Right ventricle myocardium inferior (tissue), 1 donor: ENCODE measurements at places on chromosomes 7 and 10. TPM values are rescaled to one million over a fixed set of nuclear protein-coding genes. Genes with fewer than 3 reads are reported as not detected.

VAX1 gene
- total RNA-seq: not detected

- DNase-seq: no peak
These were observed 52.5 kb downstream of the VWA2 start for GRCh38 chr10:114291516-114291915.

GRCh38 chr10:2576892-2577291, 490.5 kb upstream of the PFKP start:
- DNase-seq: no peak

DNA sequence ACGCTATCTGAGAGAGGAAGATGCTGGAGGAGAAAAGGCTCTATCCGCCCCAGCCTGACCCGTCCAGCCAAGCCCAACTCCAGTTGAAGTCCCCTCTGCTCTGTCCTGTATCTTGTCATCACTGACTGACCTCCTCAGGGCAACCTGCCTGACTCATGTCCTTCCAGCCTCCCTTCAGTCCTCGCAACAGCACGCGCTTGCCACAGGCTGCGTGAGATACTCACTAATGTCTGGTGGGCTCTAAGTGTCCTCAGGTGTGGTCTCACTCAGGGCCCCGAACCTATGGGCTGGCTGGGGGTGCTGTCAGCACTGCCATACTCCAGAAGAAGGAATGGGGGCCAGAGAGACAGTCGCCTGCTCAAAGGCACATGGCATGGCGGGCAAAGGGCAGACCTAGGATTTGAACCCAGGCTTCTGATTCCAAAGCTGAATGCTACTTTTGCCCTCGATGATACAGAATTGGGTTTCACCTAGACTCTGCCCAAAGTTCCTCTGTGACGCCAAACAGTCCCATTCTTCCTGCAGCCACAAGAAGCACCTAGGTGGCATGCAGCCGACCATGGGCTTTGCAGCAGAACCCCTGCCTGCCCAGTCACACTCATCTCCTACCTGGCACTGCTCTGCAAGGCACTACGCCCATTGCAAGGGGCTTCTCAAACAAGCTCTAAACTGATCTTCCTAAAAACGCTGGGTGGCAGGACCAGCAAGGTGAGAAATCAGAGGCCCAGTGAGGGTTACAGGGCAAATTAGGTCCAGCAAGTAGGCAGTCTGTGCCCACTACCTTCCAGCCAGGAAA, 8.5 kb downstream of the FAM53B start:
- no peak for DNase-seq

CYP51A1 gene
- total RNA-seq: 19.3 TPM

DPCD gene
- total RNA-seq: 21.5 TPM

- DNase-seq: no peak
These were observed 48.2 kb downstream of the GSDME start for GRCh38 chr7:24709051-24709450.

TMEM225B gene
- total RNA-seq: not detected

ADCY1 gene
- total RNA-seq: 5.9 TPM

SPDYE8 gene
- total RNA-seq: not detected

FEZF1 gene
- total RNA-seq: not detected

DNA sequence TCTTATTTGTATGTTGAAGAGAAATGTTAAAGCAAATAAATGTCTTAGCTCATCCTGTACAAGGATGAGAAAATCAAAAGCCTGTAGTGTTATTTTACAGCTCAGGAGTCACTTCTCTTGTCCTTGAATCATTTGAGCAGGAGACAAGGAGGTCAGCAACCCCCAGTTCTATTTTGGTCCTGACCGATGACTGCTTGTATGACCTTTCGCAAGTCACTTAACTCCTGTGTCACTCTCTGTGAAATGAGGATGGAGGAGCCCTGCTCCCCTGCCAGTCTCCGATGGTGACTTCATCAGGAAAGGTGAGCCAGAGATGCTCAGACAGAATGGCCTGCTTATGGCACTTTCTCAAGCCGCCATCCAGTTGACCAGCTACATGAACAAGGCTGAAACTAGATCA, 101.0 kb downstream of the CELF2 start:
- no peak for DNase-seq

NME8 gene
- not detected for total RNA-seq

DNA sequence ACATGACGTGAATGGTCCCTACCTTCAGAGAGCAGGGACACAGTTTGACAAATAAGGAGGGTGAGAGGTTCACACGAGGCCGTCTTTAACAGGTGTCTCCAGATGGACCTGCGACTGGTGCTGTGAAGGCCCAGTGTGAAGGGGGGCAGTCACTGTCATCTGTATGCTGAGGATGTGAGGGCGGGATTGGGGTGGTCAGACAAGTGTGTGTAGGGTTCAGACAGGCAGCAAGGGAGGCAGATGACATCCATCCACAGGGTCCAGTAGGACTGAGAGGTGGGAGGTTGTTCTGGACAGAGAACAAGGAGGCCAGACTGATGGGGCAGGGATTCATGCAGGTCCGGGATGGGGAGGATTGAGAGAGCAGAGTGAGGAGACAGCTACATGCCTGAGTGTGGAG, 232.6 kb upstream of the GPR26 start:
- no peak for DNase-seq

CTAGE8 gene
- total RNA-seq: 0.22 TPM

FAM221A gene
- total RNA-seq: 2.6 TPM

C10orf67 gene
- 0.51 TPM for total RNA-seq

GRCh38 chr7:23709081-23709750, 803 bp upstream of the STK31 start:
- DNase-seq: no peak

- DNase-seq: no peak
These were observed 43.5 kb downstream of the YKT6 start for GRCh38 chr7:44244282-44244681.

CCM2 gene
- total RNA-seq: 38.7 TPM

DNA sequence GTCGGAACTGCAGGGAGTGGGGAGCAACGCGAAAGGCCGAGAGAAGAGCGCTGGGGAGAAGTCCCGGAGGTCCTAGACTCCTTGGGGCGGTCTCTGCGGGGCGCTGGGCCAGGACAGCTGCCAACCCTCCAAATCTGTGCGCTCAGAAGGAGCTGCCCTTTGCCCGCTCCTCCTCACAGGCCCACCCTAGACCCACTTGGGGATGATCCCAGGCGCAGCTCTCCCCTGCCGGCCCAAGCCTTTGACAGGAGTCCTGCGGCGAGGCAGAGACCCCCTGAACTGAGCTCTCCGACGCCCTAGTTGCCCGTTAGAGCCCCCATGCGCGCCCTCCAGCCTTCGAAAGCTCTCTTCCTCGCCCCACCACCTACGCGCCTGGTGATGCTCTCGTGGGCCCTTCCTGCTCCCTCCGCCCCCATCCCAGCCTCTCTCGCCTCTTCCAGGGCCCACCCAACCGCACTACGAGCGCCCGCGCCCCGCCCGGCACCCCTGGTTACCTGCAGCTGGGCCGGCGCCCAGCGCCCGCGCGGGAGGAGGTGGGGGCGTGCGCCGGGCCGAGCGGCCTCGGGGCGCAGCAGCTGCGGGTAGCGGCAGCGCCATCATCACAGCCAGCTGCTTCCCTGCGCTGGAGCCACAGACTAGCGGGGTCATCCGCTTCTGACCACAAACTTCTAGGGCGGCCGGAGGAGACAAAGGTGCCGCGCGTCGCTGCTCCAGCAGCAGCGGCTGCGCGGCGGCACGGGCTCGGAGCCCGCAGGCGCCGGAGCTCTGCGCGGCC, 353.4 kb downstream of the DNAJB6 start:
- no peak for DNase-seq

GRCh38 chr7:4683884-4684565, 1.9 kb downstream of the FOXK1 start:
- DNase-seq: peak; percentile 80

DNA sequence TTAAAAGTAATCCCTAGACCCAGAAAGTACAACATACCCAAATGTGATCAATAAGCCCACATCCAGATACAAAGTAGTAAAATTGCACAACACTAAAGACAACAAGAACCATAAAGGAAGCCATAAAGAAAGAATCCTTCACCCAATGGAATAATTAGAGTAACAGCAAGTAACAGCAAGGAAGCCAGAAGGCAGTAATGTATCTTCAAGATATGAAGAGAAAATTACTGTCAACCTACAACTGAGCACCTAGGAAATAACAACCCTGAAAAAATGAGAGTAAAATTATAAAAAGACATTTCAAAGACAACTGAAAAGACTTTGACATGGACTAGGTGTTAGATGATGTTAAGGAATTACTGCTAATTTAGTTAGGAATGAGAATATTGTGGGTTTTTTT, 60.5 kb downstream of the CNOT4 start:
- no peak for DNase-seq

- no peak for DNase-seq
These were observed 150.4 kb downstream of the JCAD start for GRCh38 chr10:29908962-29909361.

- no peak for DNase-seq
These were observed 16.2 kb downstream of the PFKFB3 start for GRCh38 chr10:6218692-6219493.

DNA sequence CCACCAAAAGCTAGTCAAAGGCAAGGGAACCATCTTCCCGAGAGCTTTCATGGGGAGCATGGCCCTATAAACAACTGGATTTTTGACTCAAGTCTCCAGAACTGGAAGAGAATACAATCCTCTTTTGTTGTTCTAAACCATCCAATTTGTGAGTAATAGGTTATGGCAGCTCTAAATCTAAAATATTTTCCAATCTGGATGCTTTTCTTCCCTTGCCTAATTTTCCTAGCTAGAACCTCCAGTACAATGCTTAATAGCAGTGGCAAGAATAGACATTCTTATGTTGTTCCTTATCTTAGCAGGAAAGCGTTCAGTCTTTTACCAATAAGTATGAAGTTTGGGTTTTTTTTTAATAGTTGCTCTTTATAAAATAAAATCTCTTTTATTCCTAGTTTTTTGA, 66.7 kb downstream of the AKR1E2 start:
- DNase-seq: no peak

- no peak for DNase-seq
These were observed 29.3 kb downstream of the CCNJ start for GRCh38 chr10:96072674-96073073.
